Stimulated activated CD8-positive, alpha-beta memory T cell treated with anti-CD3 and anti-CD28 coated beads, Interleukin-15, amount 100 ng/mL, for 24 hours (primary cell): ENCODE measurements at places on chromosomes 7 and 10.

- no peak for DNase-seq
These were observed 528.3 kb downstream of the PHTF2 start for GRCh38 chr7:78326876-78327275.

DNA sequence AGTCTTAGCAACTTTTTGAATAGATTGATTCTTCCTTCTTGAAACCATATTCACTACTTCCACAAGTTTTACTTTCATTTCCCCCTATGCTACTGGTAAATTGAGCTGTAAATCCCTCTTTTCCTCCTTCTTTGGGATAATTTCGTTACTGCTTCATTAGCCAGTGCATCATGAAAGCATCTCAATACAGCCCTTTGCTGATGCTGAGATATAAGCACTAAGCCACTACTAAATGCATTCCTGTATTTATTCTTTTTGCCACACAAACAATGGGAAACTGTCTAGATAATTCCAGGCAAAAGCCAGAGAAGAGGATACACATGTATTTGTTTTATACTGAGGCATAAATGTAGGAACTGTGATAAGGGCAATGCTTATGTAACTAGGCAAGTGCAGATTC lies 313.9 kb downstream of the NXPH1 start:
- DNase-seq: no peak

GRCh38 chr10:52571018-52571417 lies 201.6 kb downstream of the MBL2 start:
- DNase-seq: no peak

- no peak for DNase-seq
These were observed 28.5 kb downstream of the NRBF2 start for GRCh38 chr10:63161592-63161991.

DNA sequence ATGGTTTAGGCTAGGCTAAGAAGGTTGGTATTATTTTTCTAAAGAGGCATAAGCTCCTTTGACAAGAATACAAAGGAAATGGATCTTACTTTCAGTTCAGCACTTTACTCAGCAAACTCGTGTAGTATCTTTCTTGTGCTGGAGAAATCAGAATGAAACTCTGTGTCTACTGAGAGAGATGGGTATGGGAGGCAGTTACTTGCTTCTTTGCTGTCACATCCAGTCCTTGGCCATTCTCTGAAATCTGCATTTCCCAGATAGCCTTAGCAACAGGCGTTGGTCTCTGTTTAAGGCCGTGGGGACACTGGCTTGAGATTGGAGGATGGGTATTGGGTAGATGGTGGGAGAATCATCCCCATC lies 180.5 kb downstream of the NRP1 start:
- DNase-seq: no peak
